ENCODE measurements at places on chromosomes 6 and 20.

DNA sequence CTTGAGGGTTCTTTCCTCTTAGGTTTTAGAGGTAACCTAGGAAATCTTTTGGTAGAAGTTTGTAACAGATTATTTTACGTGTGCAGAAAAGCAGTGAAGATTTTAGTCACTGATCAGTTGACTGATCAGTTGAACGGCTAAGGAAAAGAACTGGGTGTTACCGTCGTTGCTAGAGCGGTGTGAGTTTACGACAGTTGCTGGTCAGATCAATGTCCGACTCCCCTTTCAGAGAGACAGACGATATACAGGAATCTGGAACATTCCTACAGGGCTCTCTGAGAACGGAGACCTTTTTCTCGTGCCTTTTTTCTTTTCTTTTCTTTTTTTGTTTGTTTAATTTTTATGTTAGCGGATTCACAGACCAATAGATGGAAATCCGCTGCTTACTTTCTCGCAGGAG lies 132.1 kb upstream of the ZNF184 start:
- DNase-seq, result no peak
- H3K4me3 ChIP-seq, result peak overlapping the region; percentile 78
- peak overlapping the region; percentile 79 for H3K27ac ChIP-seq
- peaks cover 33% of the 10 kb centered on the region for H3K4me1 ChIP-seq

DNA sequence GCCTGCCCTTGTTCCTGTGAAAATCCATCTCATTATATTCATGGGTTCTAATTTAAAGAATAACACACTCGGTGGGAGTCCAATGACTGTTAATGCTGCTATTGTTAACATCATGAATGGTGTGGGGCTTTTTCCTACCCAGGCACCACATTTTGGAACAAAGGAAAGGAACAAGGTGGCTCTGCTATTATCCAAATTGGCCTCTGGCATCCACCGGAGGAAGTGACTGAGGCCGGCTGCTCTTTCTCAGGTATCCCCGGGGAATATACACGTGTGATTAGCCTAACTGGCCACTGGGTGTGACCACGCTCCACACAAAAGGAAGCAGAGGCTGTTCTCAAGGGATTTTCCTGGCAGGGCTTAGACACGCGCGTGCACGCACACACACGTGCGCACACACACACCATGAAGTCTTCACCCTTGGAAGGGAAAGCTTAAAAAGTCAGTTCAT lies 601.2 kb upstream of the ARID1B start:
- DNase-seq, result no peak
- H3K4me3 ChIP-seq, result no peak overlapping the region
- no peak overlapping the region for H3K27ac ChIP-seq
- H3K36me3 ChIP-seq, result no peaks in the 10 kb centered on the region

DNA sequence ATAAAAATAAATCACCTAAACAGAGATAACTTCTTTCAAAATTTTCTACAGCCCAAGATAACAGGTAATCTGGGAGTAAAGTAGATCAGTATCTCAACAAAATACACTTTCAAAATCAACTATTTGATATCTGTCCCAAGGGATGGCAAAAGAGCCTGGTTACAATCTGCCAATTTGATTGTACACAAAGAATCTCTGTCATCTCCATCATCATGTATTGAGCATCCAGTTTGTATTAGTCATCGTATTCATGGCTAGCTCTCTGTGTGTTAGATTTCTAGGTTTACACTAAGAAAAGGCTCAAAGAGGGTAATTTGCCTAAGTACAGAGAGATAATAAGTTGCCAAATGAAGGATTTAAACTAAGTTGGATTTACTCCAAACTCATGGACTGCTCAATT lies 329.0 kb upstream of the NRSN1 start:
- no peak for DNase-seq
- no peaks in the 10 kb centered on the region for H3K27me3 ChIP-seq
- H3K4me1 ChIP-seq, result no peaks in the 10 kb centered on the region
- no peaks in the 10 kb centered on the region for H3K36me3 ChIP-seq

DNA sequence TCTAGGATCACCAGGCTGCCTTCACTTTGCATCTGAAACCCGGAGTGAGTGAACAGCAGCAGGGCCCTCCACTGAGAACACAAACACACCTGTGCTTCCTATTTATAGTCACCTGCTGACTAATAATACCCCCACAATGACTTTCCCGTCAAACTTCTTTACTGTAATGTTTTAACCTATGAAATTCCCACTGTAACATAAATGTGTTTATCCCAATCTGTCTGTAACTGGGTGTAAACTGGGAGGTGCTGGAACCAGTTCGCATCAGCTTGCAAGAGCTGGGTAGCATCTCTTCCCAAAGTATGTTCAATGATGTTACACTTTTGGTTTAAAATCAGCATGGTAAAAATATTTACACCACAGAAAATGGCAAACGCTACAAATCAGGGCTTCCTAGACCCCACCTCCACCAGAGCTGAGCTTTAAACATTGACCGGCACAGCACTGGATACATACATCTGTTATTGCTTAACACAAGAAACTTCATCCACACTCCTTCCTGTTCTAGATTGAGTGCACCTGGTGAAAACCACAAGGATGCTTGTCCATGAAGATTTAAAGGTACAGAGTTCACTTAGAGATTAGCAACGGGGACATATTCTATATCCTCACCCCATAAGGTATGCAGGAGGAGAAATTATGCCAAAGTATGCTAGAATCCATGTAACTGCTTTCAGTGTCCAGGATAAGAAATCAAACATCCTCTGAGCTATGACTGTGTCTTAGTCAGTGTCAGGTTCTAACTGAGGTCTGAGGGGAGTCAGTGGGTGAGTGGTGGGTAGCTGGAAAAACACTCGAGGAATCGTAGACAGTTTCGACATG lies 79.0 kb downstream of the ALDH8A1 start:
- DNase-seq, result no peak
- H3K36me3 ChIP-seq, result no peaks in the 10 kb centered on the region
- no peak overlapping the region for H3K4me3 ChIP-seq
- no peaks in the 10 kb centered on the region for H3K4me1 ChIP-seq
- H3K27ac ChIP-seq, result no peak overlapping the region

Measured in chondrocyte (in vitro differentiated cells).